ENCODE measurements at places on chromosomes 12 and 14.

- H3K27me3 ChIP-seq: no peaks in the 10 kb centered on the region
- peaks cover 10% of the 10 kb centered on the region for H3K4me1 ChIP-seq
- H3K4me3 ChIP-seq: no peak overlapping the region
- H3K27ac ChIP-seq: no peak overlapping the region
Measured at GRCh38 chr12:30965613-30965985, 39.1 kb downstream of the TSPAN11 start.

DNA sequence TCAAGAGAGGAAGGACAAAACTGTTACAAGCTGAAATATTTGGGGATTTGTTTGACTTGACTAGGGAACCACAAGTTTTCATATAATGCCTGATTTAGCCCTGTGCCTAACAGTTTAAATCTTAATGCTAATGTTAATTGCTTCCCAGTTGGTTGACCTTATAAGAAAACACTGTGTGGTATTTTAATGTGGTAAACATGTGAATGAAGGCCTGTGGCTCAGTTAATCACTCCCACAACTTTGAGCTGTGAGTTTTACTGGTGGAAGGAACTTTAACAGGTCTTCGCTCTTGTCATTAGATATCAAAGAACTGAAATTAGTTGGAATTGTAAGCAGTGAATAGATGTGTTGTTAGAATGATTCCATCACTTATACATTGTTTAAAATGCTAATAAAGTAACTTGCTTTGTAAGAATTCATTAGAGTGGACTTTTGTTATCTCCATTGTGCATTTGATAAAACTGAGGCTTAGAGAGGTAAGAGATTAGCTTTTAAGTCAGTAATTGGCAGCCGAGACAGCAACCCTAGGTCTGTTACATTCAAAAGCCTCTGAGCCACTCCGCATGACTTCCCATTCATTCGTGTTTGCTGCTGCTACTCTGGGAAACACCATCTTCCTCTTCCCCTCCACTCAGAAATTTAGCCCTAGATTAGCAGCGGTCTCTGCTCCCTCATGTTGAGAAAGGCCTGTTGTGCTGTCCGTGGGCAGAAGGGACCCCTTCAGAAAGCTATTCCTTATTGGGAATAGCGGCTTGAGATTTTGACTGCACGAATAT lies 1.0 kb upstream of the TBK1 start:
- peaks cover 30% of the 10 kb centered on the region for H3K4me1 ChIP-seq
- H3K4me3 ChIP-seq: peak overlapping the region; percentile 89
- H3K36me3 ChIP-seq: peaks cover 14% of the 10 kb centered on the region
- DNase-seq: no peak
- H3K27ac ChIP-seq: peak overlapping the region; percentile 99

- no peak for DNase-seq
- H3K4me3 ChIP-seq: no peak overlapping the region
- no peaks in the 10 kb centered on the region for H3K36me3 ChIP-seq
- H3K27me3 ChIP-seq: no peaks in the 10 kb centered on the region
- H3K4me1 ChIP-seq: no peaks in the 10 kb centered on the region
- no peak overlapping the region for H3K27ac ChIP-seq
Measured at GRCh38 chr14:20118795-20119194, 8.3 kb downstream of the OR4K17 start.

DNA sequence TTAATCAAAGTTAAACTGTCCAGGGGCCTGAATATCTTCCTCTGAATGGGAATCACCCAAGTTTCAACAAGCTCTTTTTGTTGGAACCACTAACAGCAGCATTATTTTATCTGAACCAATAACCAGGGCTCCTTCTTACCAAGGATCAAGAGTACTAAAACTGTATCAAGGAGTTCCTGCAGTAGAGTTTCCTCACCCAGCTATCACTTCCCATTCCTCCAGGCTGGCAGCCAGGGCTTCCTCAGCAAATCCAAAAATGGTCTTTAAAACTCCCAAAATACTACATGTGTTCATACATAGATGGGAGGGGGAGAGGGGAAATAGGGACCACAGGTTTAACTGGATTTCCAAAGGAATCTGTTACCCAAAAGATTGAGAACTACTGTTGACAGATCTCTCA lies 10.5 kb downstream of the FMNL3 start:
- DNase-seq: no peak
- peaks cover 13% of the 10 kb centered on the region for H3K4me1 ChIP-seq
- no peaks in the 10 kb centered on the region for H3K36me3 ChIP-seq

GRCh38 chr12:131786331-131786730 lies 41.9 kb upstream of the MMP17 start:
- peaks cover 65% of the 10 kb centered on the region for H3K36me3 ChIP-seq
- DNase-seq: no peak
- H3K4me1 ChIP-seq: peaks cover 14% of the 10 kb centered on the region
- no peak overlapping the region for H3K4me3 ChIP-seq

DNA sequence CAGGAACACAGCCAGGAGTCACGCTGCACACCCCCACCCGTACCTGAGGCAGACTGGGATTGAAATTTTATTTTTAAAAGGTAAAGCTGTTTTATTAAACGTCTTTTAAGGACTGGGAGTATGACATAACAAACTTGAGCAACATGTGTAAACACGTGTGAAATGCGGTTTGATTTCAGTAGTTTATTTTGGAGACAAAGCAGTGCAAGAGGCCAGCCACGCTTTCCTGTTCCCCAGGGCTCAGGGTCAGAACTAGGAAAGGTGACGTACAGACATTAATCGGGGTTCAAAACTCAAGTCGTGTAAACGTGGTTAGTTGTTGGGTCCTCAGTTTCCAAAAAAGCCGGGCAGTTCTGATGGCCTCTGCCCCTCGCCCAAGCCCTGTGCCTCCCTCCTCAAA lies 16.7 kb downstream of the CHGA start:
- no peak overlapping the region for H3K4me3 ChIP-seq
- DNase-seq: no peak
- no peak overlapping the region for H3K27ac ChIP-seq
- no peaks in the 10 kb centered on the region for H3K27me3 ChIP-seq
- no peaks in the 10 kb centered on the region for H3K4me1 ChIP-seq
- H3K36me3 ChIP-seq: no peaks in the 10 kb centered on the region

DNA sequence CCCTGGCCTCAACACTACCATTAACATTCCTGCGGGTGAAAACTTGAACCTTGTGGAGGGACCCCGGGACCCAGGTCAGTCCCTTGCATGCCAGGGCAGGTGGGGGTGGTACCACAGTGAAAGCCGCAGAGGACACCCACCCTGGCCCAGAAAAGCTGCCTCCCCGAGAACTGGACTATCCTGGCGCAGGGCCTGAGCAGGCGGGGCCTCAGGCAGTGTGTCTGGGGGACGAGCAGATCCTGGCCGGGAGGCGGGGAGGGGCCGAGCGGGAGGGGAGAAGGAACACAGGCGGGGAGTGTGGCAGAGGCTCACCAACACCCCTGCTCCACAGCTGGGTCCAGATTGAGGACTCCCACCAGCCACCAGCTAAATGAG lies 10.0 kb downstream of the AHNAK2 start:
- no peaks in the 10 kb centered on the region for H3K36me3 ChIP-seq
- no peaks in the 10 kb centered on the region for H3K27me3 ChIP-seq
- no peak for DNase-seq
- H3K4me3 ChIP-seq: peak overlapping the region; percentile 64
- H3K27ac ChIP-seq: peak overlapping the region; percentile 99
- peaks cover 69% of the 10 kb centered on the region for H3K4me1 ChIP-seq

- H3K27ac ChIP-seq: no peak overlapping the region
- H3K4me3 ChIP-seq: no peak overlapping the region
- no peak for DNase-seq
Measured at GRCh38 chr12:20508962-20509361, 140.6 kb downstream of the PDE3A start.

DNA sequence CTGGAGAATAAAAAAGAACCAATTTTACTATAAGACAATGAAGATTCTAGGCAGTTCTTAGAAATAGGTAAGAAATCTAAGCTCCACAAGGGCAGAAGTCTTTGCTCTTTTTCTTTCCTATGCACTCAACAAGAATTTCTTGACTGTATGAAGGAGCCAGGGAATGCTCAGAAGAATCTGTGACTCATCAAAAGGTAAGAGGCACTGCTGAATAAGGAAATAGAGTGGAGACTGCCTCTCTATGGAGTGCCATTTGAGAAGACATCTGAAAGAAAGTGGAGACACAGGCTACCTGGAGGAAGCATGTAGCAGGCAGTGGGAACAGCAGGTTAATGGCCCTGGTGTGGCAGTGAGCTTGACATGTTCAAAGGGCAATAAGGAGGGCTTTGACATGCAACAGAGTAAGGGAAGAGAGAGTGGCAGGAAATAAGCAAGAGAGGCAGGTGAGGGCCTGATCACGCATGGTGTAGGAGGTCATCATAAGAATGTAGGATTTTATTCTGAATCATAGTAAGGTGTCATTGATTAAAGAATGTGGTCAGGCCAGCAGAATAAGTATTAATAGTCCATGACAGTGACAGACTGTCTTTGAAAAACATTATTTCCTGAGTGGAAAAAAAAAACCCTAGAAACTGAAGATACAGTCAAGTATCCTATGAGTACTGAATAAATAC lies 446.7 kb upstream of the GARIN6 start:
- H3K4me1 ChIP-seq: no peaks in the 10 kb centered on the region
- no peak overlapping the region for H3K27ac ChIP-seq
- no peak for DNase-seq
- no peaks in the 10 kb centered on the region for H3K36me3 ChIP-seq

GRCh38 chr14:91286530-91286937 lies 42.0 kb upstream of the GPR68 start:
- peaks cover 25% of the 10 kb centered on the region for H3K4me1 ChIP-seq
- no peak for DNase-seq
- H3K27me3 ChIP-seq: no peaks in the 10 kb centered on the region
- H3K36me3 ChIP-seq: peaks cover 17% of the 10 kb centered on the region

- H3K27ac ChIP-seq: no peak overlapping the region
- no peak for DNase-seq
- peaks cover 28% of the 10 kb centered on the region for H3K36me3 ChIP-seq
- H3K27me3 ChIP-seq: no peaks in the 10 kb centered on the region
- no peaks in the 10 kb centered on the region for H3K4me1 ChIP-seq
- H3K4me3 ChIP-seq: no peak overlapping the region
Measured at GRCh38 chr12:56034586-56035332, 7.0 kb upstream of the RPS26 start.

- no peak for DNase-seq
- H3K27ac ChIP-seq: peak overlapping the region; percentile 61
- peaks cover 84% of the 10 kb centered on the region for H3K4me1 ChIP-seq
- H3K27me3 ChIP-seq: no peaks in the 10 kb centered on the region
- no peaks in the 10 kb centered on the region for H3K36me3 ChIP-seq
Measured at GRCh38 chr14:93044121-93044520, 71.6 kb downstream of the ITPK1 start.

- H3K27me3 ChIP-seq: no peaks in the 10 kb centered on the region
- H3K36me3 ChIP-seq: no peaks in the 10 kb centered on the region
- no peak overlapping the region for H3K4me3 ChIP-seq
Measured at GRCh38 chr14:84112589-84112988, 1417.4 kb upstream of the FLRT2 start.

- H3K4me3 ChIP-seq: no peak overlapping the region
- no peaks in the 10 kb centered on the region for H3K27me3 ChIP-seq
- H3K4me1 ChIP-seq: peaks cover 57% of the 10 kb centered on the region
- H3K36me3 ChIP-seq: no peaks in the 10 kb centered on the region
- DNase-seq: no peak
- H3K27ac ChIP-seq: peak overlapping the region; percentile 17
Measured at GRCh38 chr14:101836135-101836534, 74.6 kb downstream of the PPP2R5C start.

DNA sequence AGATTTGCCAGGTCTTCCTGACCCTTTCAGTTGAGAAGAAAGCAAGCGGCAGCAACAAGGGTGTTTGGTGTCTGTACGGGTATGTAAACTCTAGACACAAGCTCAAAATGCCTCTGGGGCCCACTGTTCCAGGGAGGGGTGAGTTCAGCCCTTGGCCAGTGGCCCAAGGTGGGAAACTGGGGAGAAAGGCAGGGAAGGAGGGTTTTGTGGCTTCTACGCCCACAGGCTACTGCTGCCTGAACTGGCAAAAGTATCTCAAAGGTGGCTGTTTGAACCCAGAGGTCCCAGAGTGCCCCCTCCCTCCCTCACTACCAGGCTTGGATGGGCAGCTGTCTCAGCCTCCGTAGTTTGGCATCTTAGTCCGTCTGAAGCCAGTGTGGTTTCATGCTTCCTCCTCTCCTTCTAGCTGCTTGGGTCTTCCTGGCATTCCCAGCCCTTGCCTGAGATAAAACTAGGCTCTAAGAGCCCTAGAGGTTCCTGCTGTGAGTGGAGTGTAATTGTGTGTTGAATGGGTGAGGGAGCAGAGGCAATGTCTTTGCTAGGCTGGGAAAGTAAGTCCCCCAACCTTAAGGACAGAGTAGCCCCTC lies 5.5 kb downstream of the HOXC5 start:
- no peak overlapping the region for H3K4me3 ChIP-seq
- peaks cover 14% of the 10 kb centered on the region for H3K4me1 ChIP-seq
- H3K27ac ChIP-seq: no peak overlapping the region
- DNase-seq: no peak
- no peaks in the 10 kb centered on the region for H3K27me3 ChIP-seq

DNA sequence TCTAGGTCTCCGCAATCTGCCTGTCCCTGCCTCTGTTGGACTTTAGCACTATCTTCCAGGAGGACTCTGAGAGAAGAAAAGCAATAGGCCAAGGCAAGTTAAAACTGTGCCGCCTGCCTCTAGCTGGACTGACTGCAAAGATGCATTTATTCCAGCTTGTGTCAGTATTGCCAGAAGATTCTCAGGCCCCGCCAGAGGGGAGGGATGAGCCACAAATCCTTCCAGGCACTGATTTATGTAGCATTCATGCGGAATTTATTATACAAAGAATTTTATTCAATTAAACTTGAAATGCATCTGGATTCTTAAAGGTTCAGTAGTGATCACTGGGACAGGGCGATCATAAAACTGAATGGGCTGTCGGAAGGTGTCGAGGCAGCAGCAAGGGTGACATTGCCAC lies 19.8 kb downstream of the MMAB start:
- DNase-seq: no peak
- H3K27me3 ChIP-seq: no peaks in the 10 kb centered on the region
- H3K4me3 ChIP-seq: no peak overlapping the region

DNA sequence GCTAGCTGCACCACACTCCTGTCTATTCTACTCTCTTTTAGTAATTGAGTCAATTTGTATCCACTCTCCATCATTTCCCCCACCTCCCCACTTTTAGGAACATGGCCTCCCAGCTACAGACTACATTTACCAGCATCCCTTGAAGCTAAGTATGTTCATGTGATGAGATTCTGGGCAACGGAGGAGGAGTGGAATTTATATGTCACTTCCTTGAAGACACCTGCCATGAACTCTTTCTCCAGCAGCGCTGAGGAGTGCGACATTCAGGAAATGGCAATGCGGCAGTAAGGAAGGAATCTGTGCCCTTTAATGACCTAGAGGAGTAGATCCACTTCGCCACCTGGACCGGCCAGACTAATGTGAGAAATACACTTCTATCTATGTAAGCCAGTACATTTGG lies 243.7 kb upstream of the DIO2 start:
- no peak overlapping the region for H3K27ac ChIP-seq
- no peak for DNase-seq
- peaks cover 9% of the 10 kb centered on the region for H3K4me1 ChIP-seq
- no peaks in the 10 kb centered on the region for H3K36me3 ChIP-seq

- peaks cover 37% of the 10 kb centered on the region for H3K4me1 ChIP-seq
- H3K27ac ChIP-seq: peak overlapping the region; percentile 91
- no peaks in the 10 kb centered on the region for H3K27me3 ChIP-seq
- H3K4me3 ChIP-seq: peak overlapping the region; percentile 54
Measured at GRCh38 chr12:57864442-57865083, 18.0 kb upstream of the CTDSP2 start.
